Neural progenitor cell (in vitro differentiated cells): ENCODE measurements at places on chromosomes 16 and 17.

DNA sequence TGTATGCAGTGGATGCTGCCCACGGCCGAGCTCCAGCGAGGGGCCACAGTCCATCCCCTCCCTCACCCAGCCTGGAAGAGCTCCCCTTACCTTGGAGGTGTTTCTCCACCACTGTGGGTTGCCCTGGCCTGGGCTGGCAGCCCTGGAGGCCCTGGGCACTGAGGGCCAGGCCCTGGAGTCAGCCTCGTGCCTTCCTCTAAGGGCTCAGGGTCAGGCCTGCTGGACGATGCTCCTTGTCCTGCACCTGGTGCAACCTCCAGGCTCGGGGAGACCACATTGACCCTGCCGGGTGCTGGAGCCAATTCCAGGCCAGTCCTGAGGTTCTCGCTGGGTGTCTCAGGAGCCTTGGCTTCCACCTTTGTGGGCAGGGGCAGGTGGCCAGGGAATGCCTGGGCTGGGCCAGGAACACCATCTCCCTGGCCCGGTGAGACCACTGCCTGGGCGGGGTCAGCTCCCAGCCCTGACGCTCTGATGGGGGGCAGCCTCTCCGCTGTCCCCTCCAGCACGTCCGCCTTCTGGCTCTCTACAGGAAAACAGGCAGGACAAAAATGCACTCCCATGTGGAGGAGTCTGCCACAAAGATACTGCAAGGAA is 10.4 kb downstream of the MYLK3 start:
- no peak for DNase-seq

DNA sequence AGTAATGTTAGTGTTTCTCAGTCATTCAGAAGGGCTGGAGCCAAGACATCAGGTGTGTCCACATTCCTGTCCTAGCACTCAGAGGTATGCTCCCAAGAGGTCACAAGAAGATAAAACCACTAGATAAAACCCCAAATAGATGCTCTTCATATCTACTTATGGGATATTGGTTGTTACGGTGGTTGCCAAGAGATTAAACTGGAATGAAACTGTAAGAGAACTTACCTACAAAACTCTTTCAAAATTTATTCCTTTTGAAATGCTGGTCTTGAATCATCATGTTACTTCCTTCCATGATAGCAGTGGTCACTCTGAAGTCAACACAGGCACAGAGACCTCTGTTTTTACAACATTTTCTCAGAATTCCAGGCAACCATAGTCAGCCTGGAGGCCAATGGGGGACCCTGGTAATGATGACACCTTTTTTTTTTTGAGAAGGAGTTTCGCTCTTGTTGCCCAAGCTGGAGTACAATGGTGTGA is 122.4 kb upstream of the WSCD1 start:
- DNase-seq, result no peak

DNA sequence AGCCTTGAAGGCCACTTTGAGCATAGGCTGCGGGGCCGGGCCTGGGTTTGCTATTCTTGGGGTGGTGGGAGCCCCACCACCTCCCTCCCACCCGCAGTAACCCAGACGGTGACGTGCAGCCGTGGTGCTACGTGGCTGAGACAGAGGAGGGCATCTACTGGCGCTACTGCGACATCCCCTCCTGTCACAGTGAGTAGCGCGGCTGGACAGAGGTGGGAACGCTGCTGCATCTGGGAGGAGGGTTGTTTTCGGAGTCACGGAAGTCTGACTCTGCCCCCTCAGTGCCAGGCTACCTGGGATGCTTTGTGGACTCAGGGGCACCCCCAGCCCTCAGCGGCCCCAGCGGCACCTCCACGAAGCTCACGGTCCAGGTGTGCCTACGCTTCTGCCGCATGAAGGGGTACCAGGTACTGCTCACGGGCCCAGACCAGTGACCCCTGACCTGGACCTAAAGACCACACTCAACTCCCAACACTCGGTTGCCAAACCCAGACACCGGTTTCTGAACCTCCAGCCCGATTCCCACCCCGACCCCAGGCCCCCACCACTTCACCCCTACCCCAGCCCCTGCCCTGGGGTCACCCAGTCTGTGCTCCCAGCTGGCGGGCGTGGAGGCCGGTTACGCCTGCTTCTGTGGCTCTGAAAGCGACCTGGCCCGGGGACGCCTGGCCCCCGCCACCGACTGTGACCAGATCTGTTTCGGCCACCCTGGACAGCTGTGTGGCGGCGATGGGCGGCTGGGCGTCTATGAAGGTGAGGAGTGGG is 2.1 kb downstream of the KREMEN2 start:
- DNase-seq, result peak; percentile 1

DNA sequence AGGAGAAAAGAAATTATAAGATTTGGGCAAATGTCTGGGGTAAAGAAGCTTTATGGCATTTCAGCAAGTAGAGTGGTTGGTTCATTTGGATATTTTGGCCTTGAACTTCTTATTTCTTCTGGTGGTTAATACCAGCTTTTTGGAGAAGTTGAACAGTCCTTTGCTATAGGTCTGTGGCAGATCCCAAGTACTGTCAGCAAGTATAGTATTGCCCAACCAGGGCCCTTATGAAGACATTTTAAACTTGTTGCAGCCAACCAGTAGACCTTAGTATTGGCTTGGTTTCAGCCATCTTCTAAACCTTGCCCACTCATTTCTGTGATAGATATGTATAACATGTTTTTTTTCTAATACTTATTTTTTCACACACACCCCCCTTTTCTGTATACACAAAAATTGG is 2.2 kb downstream of the SP2 start:
- DNase-seq, result no peak

DNA sequence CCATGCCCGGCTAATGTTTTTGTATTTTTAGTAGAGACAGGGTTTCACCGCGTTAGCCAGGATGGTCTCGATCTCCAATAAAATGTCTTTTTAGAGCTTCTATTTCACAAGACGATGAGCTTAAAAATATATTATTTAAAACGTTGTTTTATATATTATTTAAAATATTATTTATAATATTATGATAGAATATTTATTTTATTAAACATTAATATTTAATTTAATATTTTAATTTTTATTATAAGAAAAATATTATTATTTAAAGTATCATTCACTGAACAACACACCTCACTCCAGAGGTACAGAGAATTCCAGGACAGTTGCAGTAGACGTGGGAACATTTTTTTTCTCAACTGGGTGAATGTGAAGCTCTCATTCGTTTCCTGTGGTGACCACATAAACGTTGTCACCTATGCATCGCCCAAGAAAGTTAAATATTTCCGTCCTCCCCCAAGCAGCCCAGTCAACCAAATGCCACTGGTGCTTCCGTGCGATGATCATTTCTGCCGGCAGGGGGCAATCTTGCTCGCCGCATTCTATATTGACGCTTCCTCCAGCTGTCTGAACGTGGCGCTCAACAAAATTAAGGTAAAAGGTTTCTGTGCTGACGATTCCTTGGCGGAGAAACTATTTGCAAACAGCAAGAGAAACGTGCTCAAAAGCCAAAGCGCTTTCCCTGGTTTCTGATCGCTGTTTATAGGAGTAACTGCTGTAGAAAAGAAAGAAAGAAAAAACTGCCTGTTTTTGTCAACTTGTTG is 41.7 kb upstream of the PRSS54 start:
- peak; percentile 87 for DNase-seq

DNA sequence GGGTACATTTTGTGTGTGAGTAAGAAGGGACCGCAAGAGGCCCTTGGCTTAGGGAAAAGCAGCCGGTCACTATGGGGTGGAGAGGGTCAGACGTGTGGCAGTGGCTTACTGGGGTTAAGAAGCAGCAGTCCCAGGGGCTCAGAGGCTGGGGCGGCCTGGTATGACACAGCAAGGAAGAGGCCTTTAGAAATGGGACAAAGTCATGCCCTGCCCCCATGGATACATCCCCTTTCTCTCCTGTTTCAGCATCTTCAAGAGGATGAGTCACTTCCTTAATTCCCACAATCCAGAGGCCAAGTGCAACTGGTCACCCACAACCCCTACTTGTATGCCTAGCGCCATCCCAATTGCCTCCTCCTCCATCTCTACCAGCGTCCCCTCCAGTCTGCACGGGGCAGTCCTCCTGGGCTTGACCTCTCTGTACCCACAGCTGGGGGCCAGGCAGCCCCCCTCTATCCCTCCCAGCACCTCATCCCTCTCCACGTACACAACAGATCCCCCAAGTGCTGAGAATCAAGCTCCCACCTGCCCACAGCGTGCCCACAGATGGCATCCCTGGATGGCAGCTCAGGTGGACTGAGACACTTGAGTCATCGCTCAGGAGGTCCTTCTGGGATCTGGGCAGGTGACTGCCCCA is 6.9 kb upstream of the EFTUD2 start:
- DNase-seq, result no peak

- peak; percentile 70 for DNase-seq
Observed at GRCh38 chr17:40290629-40291280, 3.1 kb downstream of the CDC6 start.

- peak; percentile 68 for DNase-seq
Observed at GRCh38 chr17:73132085-73132492, 32.7 kb upstream of the SSTR2 start.

DNA sequence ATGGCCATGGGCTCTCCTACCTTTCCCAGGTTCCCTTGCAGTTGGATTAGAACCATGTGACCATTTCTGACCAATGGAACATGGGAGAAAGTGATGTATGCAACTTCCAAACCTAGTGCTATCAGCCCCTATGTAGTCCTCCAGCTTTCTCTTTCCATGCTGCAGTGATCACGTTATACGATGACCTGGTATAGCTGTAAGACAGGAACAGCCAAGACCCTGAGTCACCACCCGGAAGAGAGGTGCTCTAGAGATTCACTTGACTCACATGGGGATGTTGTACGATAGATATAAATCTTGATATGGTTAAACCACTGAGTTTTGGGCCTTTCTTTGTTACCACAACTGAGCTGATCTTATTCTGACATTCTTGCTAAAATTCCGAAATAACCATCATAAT is 65.1 kb downstream of the NOG start:
- no peak for DNase-seq

DNA sequence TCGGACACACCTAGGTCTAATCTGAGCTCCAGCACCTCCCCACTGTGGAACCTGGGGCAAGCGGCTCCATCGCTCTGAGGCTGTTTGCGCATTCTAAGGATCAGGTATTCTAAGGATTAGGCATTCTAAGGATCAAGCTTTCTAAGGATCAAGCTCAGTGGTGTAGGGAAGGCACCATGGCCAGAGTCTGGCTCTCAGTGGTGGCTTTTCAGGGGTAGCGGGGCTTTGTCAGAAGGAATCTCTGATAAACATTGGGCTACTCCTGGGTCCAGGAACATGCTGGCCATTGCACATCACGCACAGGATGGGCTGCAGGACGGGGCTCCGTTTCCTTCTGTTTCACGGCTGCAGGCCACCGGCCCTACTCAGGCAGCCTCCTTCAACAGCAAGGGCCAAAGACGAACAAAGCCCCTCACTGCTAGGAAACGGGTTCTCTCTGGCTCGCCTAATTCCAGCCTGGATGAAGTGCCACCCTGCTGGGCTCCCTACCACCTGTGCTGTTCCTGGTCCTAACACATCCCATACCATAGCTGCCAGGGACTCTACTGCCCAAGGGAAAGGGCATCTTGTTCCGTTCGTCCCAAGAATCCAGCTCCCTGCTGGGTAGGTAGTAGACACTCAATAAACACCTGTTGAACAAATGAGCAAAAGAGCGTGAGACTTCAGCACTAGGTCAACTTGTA is 5.5 kb downstream of the C1QTNF1 start:
- DNase-seq, result no peak

- DNase-seq, result no peak
Observed at GRCh38 chr16:57128771-57129389, 36.5 kb downstream of the CPNE2 start.

- DNase-seq, result no peak
Observed at GRCh38 chr16:79177018-79177417, 423.5 kb downstream of the MAF start.

- DNase-seq, result no peak
Observed at GRCh38 chr17:80952291-80952690, 39.4 kb upstream of the CHMP6 start.

- no peak for DNase-seq
Observed at GRCh38 chr16:11091021-11091785, 146.8 kb downstream of the CLEC16A start.

DNA sequence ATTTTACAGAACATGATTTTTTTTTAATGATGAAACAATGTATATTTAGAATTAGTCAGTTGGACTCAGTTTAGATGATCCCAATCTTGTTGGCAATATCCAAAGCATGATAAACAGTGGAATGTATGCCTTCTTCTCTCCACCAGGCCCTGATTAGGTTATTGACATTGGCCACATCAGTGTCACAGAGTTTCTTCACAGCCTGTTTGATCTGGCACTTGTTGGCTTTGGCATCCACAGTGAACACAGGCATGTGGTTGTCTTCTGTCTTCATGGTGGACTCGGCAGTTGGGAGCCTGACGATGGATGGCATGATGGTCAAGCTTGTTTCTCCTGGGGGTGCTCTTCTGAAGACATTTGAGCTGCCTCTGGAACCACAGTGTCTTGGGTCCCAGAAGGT is 317.5 kb downstream of the PMP22 start:
- no peak for DNase-seq

GRCh38 chr17:20008242-20009051 is 712 bp upstream of the SPECC1 start:
- DNase-seq, result peak; percentile 54

GRCh38 chr16:60100371-60100770 is 1366.3 kb upstream of the GOT2 start:
- DNase-seq, result no peak

GRCh38 chr16:60318486-60318885 is 1584.4 kb upstream of the GOT2 start:
- DNase-seq, result no peak

DNA sequence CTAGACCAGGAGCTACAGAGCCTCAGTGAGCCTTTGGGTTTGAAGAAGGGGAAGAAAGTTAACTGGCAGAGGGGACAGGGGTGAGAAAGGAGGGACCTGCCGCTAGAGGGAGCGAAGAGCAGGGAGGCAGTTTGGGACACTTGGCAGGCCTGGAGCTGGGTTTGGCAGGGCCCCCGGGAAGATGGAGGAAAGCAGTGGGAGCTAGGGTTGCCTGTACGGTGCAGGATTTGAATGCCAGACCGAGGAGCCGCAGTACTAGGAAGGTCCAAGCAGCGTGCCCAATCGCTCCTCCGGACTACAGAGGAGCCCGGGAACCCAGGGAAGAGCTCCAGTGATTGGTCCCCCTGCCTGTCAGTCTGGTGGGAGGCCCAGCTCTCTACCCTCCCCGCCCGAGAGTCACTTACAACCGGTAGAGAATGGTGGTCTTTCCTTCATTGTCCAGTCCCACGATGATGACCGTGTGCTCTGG is 1.3 kb downstream of the ARL5C start:
- peak; percentile 93 for DNase-seq
